Amniotic stem cell (primary cell): ENCODE measurements at places on chromosomes 7 and 10.

- DNase-seq, result no peak
These were observed 141.4 kb downstream of the HERPUD2 start for GRCh38 chr7:35553519-35553918.

DNA sequence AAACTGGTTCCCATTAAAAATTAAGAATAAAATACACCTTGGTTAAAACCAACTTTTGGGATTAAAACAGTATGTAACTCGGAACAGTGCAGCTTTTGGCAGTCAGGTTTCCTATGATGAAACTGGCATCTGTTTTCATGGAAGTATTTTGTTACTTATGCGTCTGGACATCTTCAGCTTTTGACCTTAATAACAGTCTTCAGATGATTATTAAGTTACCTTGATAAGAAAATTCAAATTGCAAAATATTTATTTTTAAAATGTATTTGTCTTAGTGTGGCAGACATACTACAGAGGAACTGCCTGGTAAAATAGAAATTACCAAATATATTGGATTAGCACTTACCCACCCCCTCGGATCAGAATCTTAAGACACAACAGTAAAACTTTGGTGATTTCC lies 100.0 kb downstream of the ITGB8 start:
- DNase-seq, result no peak

DNA sequence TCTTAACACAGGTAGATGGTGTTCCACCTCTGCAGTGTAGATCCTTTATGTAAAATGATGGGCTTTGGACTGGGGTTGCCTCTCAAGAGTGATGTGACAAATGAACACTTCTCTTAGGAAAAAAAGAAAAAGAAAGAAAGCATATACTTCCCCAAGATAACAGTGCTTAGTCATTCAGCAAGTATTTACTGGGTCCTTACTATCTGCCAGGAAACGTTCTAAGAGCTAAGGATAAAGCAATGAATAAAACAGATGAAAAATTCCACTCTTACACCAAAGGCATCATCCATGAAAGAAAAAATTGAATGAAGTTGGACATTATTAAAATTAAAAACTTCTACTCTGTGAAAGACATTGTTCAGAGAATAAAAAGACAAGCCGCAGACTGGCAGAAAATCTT lies 177.3 kb downstream of the C7orf25 start:
- no peak for DNase-seq

- DNase-seq, result no peak
These were observed 22.4 kb upstream of the IFIT1B start for GRCh38 chr10:89355394-89355931.

- no peak for DNase-seq
These were observed 9.5 kb upstream of the LMTK2 start for GRCh38 chr7:98097042-98097645.

DNA sequence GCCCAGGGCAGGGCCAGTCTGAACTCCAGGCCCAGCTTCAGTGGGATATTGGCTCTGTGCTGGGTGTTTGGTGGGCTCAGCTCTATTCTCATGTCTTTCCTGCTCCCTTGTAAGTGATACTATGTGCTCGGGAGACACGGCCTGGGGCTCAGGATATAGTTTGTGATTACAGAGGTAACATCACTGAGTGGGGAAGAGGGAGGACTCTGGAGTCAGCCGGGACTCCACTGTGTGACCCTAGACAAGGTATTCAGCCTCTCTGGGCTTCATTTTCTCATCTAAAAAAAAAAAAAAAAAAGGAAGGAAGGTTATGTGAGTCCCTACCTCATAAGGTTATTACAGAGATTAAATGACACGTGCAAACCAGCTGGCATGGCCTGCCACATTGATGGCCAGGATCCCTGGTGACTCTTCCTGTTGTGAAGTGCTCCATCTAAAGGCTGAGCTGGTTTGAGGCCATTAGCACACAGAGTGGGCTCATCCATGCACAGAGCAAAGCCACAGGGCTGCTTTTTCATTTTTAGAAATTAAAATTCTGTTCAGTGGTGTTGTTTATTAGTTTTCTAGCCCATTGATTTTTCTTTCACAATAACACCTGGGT lies 15.7 kb downstream of the SLC13A4 start:
- no peak for DNase-seq

DNA sequence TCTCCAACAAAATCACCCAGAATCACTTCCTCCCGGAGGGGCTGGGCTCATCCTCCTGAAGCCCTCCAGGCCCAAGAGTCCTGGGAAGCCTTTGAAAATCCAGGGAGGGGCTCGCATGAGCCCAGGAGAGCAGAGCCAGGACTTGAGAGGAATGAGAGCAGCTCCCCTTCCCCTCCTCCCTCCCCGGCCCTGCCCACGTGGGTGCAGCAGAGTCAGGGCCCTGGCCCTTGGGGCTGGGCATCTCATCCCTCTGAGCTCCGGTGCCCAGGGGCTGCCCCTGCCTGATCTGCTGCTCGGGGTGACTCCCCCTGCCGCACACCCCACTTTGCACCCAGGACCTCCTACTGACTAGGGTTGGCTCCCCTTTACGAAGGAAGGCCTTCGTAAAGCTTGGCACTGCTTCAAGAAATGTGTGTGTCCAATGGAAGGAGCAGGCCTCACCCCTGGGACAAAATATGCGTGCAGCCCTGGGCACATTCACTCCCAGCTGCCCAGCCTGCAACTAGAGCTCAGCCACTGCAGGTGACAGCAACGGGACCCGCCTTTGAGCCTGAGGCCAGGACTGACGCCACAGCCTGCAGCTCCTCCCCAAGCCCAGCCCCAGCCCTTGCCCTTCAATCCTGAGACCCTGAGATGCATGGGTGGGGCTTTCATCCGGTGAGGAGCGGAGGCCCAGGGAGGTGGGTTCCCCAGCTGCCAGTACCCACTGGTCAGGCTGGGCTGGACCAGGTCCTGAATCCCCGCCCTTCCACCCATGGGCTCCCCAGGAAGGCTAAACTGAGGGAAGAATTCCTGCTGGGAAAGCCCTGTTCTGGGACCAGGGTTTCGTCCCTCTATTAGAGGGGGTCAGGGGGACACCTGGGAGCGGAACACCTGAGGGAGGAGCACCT lies 21.8 kb downstream of the PWWP2B start:
- no peak for DNase-seq
